Left kidney (tissue), 8 donors: ENCODE measurements at places on chromosomes 3 and 15. TPM values are rescaled to one million over a fixed set of nuclear protein-coding genes. Genes with fewer than 3 reads are reported as not detected.

Gene NTRK3
- polyA plus RNA-seq: 13.7 TPM

Gene SCAANT1
- polyA plus RNA-seq: 1.0 TPM

Gene ST8SIA2
- 5.3 TPM for polyA plus RNA-seq

Gene MYL3
- 20.1 TPM for polyA plus RNA-seq

Gene EOMES
- polyA plus RNA-seq: 0.10 TPM

Gene CLSTN2
- polyA plus RNA-seq: 2.0 TPM

Gene SI
- polyA plus RNA-seq: not detected

Gene CCR9
- 0.05 TPM for polyA plus RNA-seq

Gene CNTN6
- 4.3 TPM for polyA plus RNA-seq

Gene SERF2
- 529 TPM for polyA plus RNA-seq

Gene EDC3
- polyA plus RNA-seq: 45.3 TPM

Gene SRP14
- 461 TPM for polyA plus RNA-seq

Gene PP2D1
- 1.1 TPM for polyA plus RNA-seq

Gene SPTSSB
- polyA plus RNA-seq: 4.7 TPM

Gene GPR27
- 8.7 TPM for polyA plus RNA-seq

Gene CX3CR1
- 4.7 TPM for polyA plus RNA-seq

Gene MORC1
- 0.57 TPM for polyA plus RNA-seq

Gene VIPR1
- 1.9 TPM for polyA plus RNA-seq

Gene CCDC14
- 218 TPM for polyA plus RNA-seq

Gene LEKR1
- polyA plus RNA-seq: 3.2 TPM

Gene GRK7
- 0.18 TPM for polyA plus RNA-seq

Gene GOLGA8T
- polyA plus RNA-seq: 0.35 TPM

Gene FRMD4B
- polyA plus RNA-seq: 48.7 TPM

Gene SLC22A14
- 1.1 TPM for polyA plus RNA-seq

Gene ESYT3
- 3.1 TPM for polyA plus RNA-seq

Gene GOLGA8O
- 0.18 TPM for polyA plus RNA-seq

Gene PLCH1
- 13.6 TPM for polyA plus RNA-seq

Gene NR2E3
- 1.0 TPM for polyA plus RNA-seq

Gene USP19
- polyA plus RNA-seq: 56.3 TPM

Gene ATXN7
- polyA plus RNA-seq: 29.0 TPM

Gene LSAMP
- 14.2 TPM for polyA plus RNA-seq

Gene CRTC3
- 30.5 TPM for polyA plus RNA-seq

Gene GP9
- polyA plus RNA-seq: 0.47 TPM

Gene DNAH12
- 3.0 TPM for polyA plus RNA-seq

Gene SEC22C
- 49.7 TPM for polyA plus RNA-seq

Gene TMEM62
- 18.1 TPM for polyA plus RNA-seq

Gene TUBGCP5
- polyA plus RNA-seq: 41.0 TPM

Gene DUOXA2
- polyA plus RNA-seq: not detected

Gene RLBP1
- polyA plus RNA-seq: not detected

Gene SLC22A13
- polyA plus RNA-seq: 4.4 TPM

Gene CHRNA5
- polyA plus RNA-seq: 7.1 TPM

Gene TGM5
- polyA plus RNA-seq: not detected

Gene NEIL1
- 29.2 TPM for polyA plus RNA-seq

Gene CRABP1
- 32.3 TPM for polyA plus RNA-seq

Gene SLC28A1
- polyA plus RNA-seq: 7.5 TPM

Gene GOLGA6D
- 0.57 TPM for polyA plus RNA-seq

Gene SERINC4
- polyA plus RNA-seq: not detected

Gene EFCAB12
- 5.9 TPM for polyA plus RNA-seq

Gene LRRC49
- 20.9 TPM for polyA plus RNA-seq

Gene PRICKLE2
- polyA plus RNA-seq: 18.5 TPM

Gene CCDC54
- 0.28 TPM for polyA plus RNA-seq

Gene SLC12A8
- polyA plus RNA-seq: 7.7 TPM

Gene HHLA2
- polyA plus RNA-seq: 21.3 TPM

Gene ROPN1
- 0.25 TPM for polyA plus RNA-seq
